Dorsolateral prefrontal cortex (tissue), 122 donors: ENCODE measurements at places on chromosomes 4 and X. TPM values are rescaled to one million over a fixed set of nuclear protein-coding genes. Genes with fewer than 3 reads are reported as not detected.

DNA sequence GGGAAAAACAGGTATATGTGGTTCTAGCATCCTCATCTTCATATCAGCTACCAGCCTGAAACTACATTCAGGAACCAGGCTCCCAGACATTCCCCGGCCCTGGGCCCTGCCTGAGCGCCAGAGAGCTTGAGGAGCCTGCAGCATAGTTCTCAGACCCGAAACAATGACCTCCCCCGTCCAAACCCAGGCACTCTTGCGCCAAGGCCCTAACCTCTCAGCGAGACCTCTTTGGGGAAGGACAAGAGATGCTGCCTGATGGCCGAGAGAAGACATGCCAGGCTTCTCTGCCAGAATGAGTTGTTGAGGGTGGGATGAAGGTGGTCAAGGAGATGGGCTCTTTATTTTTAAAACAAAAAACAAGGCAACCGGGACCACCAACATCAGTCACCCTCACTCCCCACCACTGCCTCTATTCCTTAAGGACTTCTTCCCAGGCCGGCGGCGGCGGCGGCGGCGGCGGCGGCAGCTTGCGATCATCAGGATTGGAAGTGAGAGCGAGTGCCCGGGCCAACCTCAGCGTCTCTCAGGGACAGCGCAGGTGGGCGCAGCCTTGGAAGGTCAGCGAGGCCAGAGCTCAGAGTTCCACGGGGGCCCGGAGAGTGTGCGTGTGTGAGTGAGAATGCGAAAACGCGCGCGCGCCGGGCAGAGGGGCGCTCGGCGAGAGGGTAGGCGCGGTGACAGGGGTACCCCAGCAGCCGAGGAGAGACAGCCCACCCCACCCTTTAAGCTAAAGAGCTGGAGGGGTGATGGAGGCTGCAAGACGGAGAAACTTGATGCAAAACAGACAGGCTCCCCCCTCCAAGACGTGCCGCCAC, 601 bp downstream of the INPP4B start:
- DNase-seq = no peak

GRCh38 chr4:148965080-148965479, 522.9 kb upstream of the NR3C2 start:
- DNase-seq = no peak

GRCh38 chr4:47010347-47010911, 17.0 kb upstream of the GABRA4 start:
- no peak for DNase-seq

DNA sequence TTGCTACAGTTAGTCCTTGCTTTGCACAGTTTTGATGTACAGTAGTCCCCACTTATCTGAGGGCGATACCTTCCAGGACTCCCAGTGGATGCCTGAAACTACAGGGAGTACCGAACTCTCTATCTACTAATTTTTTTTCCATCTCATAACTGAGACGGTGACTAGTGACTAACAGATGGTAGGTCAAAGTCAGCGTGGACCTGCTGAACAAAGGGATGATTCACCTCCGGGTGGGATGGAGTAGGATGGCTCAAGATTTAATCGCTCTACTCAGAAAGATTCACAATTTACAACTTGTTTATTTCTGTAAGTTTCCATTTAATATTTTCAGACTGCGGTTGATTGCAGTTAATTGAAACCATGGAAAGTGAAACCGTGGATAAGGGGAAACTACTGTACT, 655.8 kb downstream of the ZNF674 start:
- no peak for DNase-seq

- no peak for DNase-seq
Measured at GRCh38 chr4:150323406-150324325, 245.4 kb downstream of the DCLK2 start.

DNA sequence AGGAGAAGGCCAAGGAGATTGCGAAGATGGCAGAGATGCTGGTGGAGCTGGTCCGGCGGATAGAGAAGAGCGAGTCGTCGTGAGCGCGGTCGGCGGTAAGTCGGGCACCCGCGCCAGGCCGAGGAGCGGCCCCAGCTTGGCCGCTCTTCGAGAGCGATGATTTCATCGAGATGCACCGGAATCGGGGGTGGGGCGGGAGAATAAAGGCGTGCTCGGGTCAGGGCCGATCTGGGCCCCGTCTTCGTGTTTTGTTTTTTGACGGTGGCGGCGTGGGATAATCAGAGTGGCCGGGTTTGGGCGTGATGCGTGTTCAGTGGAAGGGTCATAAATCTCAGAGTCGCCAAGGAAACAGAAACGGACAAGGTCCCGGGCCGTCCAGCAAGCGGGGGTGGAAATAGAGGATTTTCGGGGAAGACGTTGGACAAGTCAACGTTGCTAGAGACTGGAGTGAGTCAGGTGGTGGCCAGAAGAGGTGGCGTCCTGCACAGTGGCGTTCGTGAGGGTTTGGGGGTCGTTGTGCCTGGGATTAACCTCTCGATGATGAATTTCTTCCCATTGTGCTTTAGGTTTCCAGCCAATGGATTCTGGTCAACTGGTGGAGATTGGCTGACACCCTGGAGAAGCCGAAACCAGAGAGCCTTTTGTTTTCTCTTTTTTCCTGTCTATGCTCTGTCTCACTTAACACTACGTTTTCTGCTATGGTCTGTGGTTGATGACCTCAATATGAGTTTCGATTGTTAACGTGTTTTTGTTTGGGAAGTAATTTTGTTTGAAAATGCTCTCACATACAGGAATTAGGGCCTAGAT, 882 bp downstream of the MRFAP1 start:
- no peak for DNase-seq

TMPRSS11A gene
- total RNA-seq = not detected
